ENCODE measurements at places on chromosomes 13 and 19.

DNA sequence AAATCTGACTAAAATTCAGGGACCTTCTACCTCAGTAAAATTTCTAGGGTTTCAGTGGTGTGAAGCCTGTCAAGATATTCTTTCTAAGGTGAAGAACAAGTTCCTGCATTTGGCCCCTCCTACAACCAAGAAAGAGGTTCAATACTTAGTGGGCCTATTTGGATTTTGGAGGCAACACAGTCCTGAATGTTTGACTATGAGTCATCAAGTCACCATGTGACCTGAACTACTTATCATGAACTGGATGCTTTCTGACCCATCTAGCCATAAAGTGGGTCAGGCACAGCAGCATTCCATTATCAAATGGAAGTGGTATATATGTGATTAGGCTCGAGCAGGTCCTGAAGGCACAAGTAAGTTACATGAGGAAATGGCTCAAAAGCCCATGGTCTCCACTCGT, 163.0 kb upstream of the IRS2 start:
- no peak for DNase-seq

GRCh38 chr13:60511637-60512036, 114.6 kb downstream of the TDRD3 start:
- no peak for DNase-seq

DNA sequence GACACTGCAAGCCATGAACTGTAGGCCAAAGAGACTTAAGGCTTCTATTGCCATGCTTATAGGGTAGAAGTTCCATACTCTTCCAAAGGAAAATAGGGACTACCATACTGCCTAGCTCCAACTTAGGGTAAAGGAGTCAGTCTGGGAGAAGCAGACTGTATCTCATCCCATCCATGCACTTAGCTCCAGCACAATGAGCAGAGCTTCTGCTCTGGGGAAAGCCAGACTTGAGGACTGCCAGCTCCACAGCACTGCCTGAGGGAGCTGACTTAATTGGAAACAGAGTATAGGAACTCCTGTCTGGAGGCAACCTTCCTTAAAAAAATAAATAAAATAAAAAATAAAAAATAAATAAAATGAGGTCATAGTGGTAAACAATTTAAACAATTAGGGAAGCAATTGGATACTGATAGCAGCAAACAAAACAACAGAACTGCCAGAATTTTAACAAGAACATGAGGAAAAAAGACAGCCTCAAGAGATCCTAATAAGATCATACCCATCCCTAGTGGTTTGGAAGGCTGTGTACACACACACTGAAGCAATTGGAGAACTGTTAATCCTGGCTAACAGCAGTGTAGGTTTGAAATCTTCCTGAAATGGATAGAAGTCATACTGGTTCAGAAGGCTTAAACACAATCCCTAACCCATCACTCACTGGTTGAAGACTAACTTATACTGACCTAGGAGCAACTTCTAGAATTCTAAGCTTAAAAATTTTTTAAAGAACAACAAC, 550.1 kb downstream of the TBC1D4 start:
- DNase-seq = no peak

DNA sequence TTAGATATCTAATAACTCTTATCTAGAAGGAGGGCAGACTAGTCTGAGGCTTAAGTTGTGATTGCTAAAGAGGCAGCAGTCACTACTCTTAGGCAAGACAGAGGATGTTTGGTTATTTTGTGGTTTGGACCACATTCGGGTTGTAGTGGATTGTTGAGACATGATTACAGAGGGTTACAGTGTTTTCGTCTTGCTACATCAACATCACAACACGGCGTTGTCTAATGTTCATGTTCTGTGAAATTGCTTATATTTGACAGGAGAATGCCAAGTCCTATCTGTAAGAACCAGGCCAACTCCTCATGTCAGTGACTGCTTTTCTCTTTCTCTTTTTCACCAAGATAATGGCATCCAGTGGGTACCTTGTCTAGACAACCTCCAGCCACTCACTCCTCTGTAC, 16.8 kb upstream of the TM9SF2 start:
- no peak for DNase-seq

- DNase-seq = no peak
Observed at GRCh38 chr13:103873725-103874124, 807.5 kb upstream of the SLC10A2 start.

DNA sequence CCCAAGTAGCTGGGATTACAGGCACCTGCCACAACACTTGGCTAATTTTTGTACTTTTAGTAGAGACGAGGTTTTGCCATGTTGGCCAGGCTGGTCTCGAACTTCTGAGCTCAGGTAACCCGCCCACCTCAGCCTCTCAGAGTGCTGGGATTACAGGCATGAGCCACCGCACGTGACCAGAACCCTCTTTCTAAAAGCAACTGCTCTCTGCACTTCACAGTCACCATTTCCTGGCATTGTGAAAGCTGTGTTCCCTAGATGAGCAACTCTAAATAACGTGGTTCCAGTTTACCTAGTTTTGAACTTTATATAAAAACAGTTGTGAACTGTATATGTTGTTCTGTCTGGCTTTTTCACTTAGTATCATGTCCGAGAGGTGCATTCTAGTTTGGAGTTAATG, 152.9 kb downstream of the SIPA1L3 start:
- no peak for DNase-seq

DNA sequence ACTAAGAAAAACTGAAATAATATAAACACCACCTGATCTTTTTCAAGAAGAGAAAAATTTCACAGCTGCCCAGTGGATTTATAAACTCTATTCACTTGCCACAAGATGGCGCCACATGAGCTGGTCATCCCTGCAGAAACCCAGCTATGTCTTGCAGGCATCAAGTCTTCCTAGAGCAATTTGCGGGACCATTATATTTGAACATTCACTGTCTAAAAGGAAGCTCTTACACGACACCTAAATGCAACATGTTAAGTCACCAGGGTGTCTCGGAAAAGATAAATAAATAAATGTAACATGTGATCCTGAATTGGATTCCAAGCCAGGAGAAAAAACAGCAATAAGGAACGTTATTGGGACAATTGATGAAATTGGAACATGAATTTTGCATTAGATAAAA, 20.3 kb upstream of the AKT2 start:
- peak; percentile 81 for DNase-seq

Data from fibroblast of skin of right biceps (primary cell).